ENCODE measurements at places on chromosomes 2 and 18.

- H3K4me3 ChIP-seq, result no peak overlapping the region
- no peaks in the 10 kb centered on the region for H3K27me3 ChIP-seq
- H3K27ac ChIP-seq, result no peak overlapping the region
- H3K4me1 ChIP-seq, result no peaks in the 10 kb centered on the region
- no peaks in the 10 kb centered on the region for H3K36me3 ChIP-seq
Measured at GRCh38 chr2:12050396-12050795, 304.0 kb downstream of the LPIN1 start.

GRCh38 chr2:231270221-231271114 lies 72.0 kb downstream of the ARMC9 start:
- peak overlapping the region; percentile 61 for H3K27ac ChIP-seq
- DNase-seq, result no peak
- H3K27me3 ChIP-seq, result no peaks in the 10 kb centered on the region
- no peaks in the 10 kb centered on the region for H3K36me3 ChIP-seq

GRCh38 chr2:100425573-100426383 lies 8.3 kb upstream of the CHST10 start:
- no peaks in the 10 kb centered on the region for H3K4me1 ChIP-seq
- no peak overlapping the region for H3K27ac ChIP-seq
- no peaks in the 10 kb centered on the region for H3K36me3 ChIP-seq
- no peaks in the 10 kb centered on the region for H3K27me3 ChIP-seq
- H3K4me3 ChIP-seq, result no peak overlapping the region

DNA sequence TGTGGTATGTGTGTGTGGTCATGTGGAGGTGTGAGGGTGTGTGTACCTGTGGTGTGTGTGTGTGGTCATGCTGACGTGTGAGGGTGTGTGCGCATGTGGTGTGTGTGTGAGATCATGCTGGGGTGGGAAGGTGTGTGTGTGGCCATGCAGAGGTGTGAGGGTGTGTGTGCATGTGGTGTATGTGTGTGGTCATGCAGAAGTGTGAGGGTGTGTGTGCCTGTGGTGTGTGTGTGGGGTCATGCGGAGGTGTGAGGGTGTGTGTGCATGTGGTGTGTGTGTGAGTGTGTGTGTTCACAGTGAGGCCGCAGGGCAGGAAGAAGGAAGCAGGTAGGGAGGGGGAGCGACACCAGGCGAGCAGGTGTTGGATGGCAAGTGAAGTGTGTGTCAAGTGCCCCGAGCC lies 259.0 kb downstream of the LOXHD1 start:
- no peaks in the 10 kb centered on the region for H3K4me1 ChIP-seq
- H3K36me3 ChIP-seq, result no peaks in the 10 kb centered on the region
- no peak for DNase-seq
- H3K4me3 ChIP-seq, result no peak overlapping the region
- H3K27me3 ChIP-seq, result no peaks in the 10 kb centered on the region

DNA sequence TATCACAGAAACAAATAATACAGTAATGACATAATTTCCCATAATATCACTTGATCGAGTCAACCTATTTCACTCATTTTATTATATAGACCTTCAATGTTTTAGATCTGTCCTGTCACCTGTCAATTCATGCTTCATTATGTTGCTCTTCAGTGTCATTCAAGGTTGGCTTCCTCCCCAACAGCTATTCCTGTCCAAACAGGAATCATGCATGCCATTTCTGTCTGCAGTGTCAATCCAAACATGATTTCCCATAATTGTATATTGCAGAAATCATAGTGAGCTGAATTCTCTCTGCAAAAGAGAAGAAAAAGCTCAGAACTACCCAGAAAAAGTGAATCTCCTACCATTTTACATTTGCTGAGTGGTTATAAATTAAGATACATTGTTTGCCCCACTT lies 628.6 kb downstream of the NR4A2 start:
- H3K27ac ChIP-seq, result no peak overlapping the region
- no peak overlapping the region for H3K4me3 ChIP-seq
- no peaks in the 10 kb centered on the region for H3K27me3 ChIP-seq
- H3K36me3 ChIP-seq, result no peaks in the 10 kb centered on the region

DNA sequence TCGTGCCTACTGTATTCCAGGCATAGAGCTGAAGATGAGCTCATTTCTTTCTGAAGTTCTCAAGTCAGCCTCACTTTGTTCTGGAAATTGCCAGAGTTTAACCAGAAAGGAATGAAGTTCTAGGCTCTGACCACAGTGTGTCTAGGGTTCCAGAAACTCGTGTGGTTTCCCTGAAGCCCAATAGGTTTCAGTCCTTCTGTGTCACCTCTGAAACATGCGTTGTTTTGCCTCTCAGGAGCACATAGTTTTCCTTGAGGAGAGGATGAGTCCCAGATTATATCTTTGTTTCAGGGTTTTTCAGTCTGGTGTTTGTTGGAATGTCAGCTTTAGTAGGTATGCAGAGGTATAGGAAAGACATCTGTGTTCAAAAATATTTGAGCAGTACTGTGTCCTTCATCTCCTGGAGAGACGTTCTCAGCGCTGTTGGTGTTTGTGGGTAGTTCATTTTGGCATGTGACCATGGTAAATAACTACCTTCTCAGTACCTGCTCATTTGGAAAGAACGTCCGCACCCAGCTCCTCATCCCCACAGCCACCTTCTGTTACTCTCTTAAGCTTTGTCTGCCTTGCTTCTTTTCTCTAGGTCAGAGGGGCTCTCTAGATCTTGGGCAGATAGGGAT lies 56.6 kb downstream of the RALBP1 start:
- no peak overlapping the region for H3K4me3 ChIP-seq
- no peaks in the 10 kb centered on the region for H3K27me3 ChIP-seq
- H3K27ac ChIP-seq, result no peak overlapping the region
- no peaks in the 10 kb centered on the region for H3K4me1 ChIP-seq
- DNase-seq, result no peak

- peak overlapping the region; percentile 70 for H3K27ac ChIP-seq
- peaks cover 3% of the 10 kb centered on the region for H3K4me1 ChIP-seq
- H3K4me3 ChIP-seq, result no peak overlapping the region
- peak; percentile 40 for DNase-seq
- no peaks in the 10 kb centered on the region for H3K36me3 ChIP-seq
Measured at GRCh38 chr18:48391868-48392267, 17.3 kb downstream of the ZBTB7C start.

- H3K27me3 ChIP-seq, result no peaks in the 10 kb centered on the region
- peak overlapping the region; percentile 0 for H3K27ac ChIP-seq
Measured at GRCh38 chr18:44729631-44730101, 49.0 kb downstream of the SETBP1 start.

All from breast epithelium (tissue), 4 donors.